ENCODE measurements at places on chromosomes 2 and 18.

DNA sequence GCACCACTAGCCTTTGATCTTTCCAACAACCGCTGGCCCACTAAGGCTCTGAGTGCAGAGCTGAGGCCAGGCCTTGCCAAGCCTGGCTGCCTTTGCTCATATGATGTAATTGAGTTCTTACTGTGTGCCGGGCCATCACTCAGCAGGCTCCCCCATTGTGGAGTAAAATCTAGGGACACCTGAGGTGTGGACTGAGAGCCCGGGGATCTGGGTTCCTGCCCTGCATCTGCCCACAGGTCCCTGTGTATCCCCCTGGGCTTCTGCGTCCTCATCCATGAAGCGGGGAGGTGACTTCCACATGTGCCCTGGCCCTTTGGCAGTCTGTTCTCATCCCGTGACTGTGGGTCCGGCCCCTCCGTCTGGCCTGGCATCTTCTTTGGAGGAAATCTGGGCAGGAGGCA, 33.8 kb downstream of the GREB1 start:
- no peak for DNase-seq

GRCh38 chr2:3954261-3954660, 250.9 kb downstream of the DCDC2C start:
- no peak for DNase-seq

DNA sequence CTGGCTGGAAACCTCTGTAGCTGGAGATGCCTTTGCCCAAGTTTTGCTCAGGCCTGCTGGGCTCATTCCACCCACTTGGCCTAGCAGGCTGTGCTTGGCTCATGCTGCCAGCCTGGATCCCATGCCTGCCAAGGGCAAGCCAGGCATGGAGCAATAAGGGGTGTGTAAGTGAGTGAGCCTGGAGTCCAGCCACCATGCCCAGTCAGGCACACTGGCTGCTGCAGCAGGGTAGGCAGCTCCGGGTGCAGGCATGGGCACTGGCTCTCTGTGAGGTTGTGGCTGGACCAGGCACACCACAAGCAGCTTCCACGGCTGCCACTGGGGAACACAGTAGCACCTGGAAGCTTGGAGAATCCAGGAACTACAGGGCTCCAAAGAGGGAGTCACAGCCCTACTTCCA, 147.7 kb upstream of the HS6ST1 start:
- no peak for DNase-seq

DNA sequence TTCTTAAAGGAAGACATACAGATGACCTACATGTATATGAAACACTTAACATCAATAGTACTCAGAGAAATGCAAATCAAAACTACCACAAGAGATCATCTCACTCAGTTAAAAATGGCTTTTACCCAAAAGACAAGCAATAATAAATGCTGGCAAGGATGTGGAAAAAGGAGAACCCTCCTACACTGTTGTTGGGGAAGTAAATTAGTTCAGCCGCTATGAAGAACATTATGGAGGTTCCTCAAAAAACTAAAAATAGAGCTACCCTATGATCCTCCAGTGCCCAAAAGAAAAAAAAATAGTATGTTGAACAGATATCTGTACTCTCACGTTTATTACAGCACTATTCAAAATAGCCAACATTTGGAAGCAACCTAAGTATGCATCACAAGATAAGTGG, 1579.4 kb upstream of the TMEFF2 start:
- DNase-seq = no peak

- no peak for DNase-seq
Observed at GRCh38 chr2:212135739-212136138, 402.9 kb downstream of the ERBB4 start.
